Hindlimb muscle (tissue), 1 donor: ENCODE measurements at places on chromosomes 6 and 20. TPM values are rescaled to one million over a fixed set of nuclear protein-coding genes. Genes with fewer than 3 reads are reported as not detected.

The CGA gene
- polyA plus RNA-seq, result 0.54 TPM

The MDC1 gene
- 27.0 TPM for polyA plus RNA-seq

The MCHR2 gene
- polyA plus RNA-seq, result not detected

The HFE gene
- 5.9 TPM for polyA plus RNA-seq

The NCR2 gene
- not detected for polyA plus RNA-seq

The RIPOR3 gene
- polyA plus RNA-seq, result 4.0 TPM

The BACH2 gene
- polyA plus RNA-seq, result 6.0 TPM

The EFCAB8 gene
- polyA plus RNA-seq, result 0.15 TPM

DNA sequence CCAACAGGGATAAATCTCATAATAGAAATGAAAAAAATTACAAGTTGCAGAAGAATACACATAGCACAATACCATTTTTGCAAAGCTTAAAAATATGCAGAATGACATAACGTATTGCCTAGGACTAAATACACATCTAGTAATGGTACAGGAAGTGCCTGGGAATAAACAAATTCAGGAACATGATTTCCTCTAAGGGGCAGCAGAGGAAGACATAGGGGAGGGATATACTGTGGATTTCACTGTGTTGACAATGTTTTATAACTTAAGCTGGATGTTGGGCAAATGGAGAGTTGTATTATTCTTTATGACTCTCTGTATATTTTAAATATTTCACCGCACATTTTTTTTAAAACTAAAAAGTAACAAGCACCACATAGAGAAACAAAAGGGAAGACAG lies 5.6 kb upstream of the GLO1 start:
- no peak for DNase-seq

DNA sequence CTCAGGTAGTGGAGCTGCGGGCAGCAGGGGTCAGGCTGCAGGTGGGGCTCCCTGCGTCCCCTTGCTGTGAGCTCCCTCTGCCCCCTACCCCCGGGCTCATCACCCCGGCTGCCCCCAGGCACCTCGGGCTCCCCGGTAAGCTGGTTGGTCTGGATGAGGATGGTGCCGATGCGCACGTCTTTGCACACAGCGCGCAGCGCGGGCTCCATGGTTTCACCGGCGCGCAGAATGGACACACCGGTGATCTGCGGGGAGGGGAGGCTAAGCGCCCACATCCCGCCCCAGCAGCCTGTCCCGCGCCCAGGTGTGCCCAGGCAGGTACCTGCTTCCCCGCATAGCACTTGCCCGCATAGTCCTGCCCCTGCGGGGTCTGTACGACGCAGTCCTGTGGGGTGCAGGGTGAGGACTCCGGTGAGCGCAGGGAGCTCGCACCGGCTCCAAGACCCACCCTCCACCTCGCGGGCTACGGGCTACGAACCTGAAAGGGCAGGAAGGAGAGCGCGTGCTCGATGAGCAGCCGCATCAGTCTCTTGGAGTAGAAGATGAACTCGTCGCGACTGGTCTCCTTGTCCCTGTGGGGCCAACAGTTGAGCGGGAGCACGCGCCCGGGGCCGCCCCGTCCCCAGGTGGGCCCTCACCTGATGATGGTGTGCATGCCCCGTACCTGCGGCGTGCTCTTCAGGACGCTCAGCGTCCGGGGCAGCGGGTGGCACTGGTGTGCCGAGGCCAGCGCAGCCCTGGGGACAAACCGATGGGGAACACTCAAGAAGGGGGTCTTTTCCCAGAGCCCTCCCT lies 15.5 kb downstream of the UCKL1 start:
- no peak for DNase-seq

DNA sequence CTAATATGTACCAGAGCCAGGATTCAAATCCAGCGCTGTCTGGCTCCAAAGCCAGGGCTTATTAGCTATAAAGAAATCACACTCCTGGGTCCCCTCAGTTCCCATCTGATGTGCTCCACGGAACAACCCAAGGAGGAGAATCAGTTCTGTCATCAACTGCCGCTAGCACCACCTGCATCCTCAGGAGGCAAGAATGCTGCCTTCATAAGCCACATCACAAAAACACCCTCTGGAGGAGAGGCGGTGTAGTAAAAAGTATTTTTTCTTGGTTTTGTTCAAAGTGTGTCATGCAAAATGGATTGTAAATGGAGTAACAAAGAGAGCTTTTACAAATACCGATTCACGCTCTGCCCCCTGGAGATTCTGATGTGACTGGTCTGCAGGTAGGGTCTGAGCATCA lies 57.1 kb downstream of the TNFRSF21 start:
- DNase-seq, result no peak

- DNase-seq, result peak; percentile 57
Measured at GRCh38 chr6:167699141-167699931, 127.4 kb upstream of the AFDN start.

DNA sequence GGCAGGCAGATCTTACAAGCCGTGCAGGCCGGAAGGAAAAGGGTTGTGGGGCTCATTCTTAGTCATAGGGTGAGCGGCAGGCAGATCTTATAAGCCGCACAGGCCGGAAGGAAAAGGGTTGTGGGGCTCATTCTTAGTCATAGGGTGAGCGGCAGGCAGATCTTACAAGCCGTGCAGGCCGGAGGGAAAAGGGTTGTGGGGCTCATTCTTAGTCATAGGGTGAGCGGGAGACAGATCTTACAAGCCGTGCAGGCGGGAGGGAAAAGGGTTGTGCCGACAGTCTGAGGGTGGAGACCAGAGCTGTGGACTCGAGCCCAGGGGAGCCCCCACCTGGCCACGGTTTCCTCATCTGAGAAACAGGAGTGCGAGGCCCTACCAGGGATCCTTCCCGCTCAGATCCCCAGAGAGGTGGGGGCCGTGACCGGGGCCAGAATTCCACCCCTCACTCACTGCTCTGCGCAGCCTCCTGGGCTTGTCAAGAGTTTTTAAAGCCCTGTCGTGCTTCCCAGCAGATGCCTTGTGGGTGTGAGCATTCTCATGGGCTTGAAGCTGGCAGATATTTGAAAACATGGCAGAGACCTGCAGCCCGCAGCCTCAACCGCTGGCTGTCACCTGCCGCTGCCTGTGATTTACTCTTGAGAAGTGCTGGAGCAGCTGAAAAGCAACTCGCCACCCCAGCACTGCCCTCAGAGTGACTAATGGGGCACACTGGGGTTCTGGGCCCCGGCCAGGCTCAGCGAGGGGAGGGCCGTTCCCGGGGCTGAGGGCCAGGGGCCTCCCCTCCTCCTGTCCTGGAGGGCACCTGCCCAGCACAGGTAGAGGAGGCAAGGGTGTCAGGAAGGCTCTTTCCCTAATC lies 31.9 kb downstream of the NTSR1 start:
- no peak for DNase-seq

DNA sequence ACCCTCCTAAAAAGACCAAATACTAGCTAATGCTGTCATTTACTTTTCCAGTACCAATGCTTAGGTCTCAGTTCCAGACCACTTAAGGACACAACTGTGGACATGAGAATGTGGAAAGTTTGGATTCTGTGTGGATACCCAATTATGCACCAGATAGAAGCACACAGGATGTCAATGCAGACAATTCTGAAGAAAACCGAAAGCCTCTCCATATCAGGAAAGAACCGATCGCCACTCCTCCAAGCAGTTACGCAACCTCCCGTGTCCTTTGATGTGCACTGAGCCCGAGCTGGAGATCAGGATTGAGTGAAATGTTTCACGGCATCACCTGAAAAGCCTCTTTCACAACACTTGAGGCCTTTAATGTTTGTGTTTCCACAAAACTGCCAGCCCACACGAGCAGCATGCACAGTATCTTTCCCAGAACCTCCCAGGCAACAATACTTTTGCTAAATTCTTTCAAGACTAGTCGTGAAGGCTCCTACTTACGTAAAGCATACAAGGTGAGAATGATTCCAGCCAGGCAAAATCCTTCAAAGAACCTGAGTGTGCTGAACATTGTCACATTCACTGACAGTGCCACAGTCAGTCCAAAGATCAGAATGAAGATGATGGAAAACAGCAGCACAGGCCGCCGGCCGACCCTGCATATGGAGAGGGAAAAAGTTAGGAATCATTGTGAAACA lies 47.0 kb downstream of the SLC22A23 start:
- no peak for DNase-seq

- no peak for DNase-seq
Measured at GRCh38 chr6:73515204-73515655, 5.6 kb downstream of the EEF1A1 start.

DNA sequence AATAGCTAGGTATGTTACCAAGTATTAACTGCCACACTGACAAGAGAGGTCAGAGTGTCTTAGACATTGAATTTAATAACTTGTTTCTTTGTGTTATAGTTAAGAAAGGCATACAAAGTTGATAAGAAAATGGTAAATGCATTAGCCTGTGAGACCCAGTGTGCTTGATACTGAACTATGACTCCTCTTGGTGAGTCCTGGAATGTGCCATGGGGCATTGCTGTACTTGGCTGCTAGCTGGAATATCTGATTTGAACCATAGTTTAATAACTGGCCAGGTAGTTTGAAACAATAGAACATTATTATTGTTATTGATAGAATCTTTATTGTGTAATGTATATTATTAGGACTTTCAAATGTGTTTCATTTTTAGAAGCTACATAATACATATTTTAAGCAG lies 70.0 kb downstream of the ZFAND3 start:
- DNase-seq, result no peak

DNA sequence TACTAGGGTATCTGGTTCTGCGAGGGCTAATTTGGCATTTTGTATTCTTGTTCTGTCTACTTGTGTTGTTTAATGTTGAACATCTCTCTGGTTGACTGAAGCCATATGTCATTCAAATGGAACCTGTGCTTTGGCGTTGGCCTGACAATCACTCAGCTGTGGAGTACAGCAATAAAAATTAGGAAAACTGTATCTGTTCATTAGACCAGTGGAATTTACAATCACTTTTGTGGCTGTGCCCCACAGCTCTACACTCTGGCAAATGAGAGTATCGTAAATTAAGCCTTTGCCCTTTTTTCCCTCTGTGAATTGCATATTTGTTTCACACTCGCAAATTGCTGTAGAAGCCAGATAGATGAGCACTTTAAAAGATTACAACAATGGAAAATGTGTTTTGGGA lies 102.0 kb downstream of the ARID1B start:
- no peak for DNase-seq

DNA sequence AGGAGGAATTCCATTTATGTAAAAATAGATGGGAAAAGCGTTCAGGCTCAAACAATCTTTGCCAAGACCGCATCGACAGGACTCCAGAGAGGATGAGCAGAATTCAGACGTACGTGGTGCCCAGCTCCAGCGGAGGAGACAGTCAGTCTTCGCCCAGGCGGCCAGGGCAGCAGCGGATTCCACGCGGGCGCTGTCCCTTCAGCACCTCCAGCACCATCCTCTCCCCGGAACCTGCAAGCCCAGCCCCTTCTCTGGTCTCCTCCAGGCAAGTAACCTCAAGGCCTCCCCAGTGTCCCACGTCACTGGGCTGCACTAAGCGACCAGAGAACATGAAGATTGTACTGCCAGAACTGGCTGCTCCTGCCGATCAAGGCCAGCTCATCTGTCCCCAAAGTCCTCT lies 2.8 kb upstream of the KCNQ2 start:
- DNase-seq, result no peak

GRCh38 chr6:150464966-150465365 lies 96.2 kb downstream of the IYD start:
- DNase-seq, result no peak

GRCh38 chr20:35831029-35831428 lies 59.2 kb downstream of the PHF20 start:
- DNase-seq, result no peak

DNA sequence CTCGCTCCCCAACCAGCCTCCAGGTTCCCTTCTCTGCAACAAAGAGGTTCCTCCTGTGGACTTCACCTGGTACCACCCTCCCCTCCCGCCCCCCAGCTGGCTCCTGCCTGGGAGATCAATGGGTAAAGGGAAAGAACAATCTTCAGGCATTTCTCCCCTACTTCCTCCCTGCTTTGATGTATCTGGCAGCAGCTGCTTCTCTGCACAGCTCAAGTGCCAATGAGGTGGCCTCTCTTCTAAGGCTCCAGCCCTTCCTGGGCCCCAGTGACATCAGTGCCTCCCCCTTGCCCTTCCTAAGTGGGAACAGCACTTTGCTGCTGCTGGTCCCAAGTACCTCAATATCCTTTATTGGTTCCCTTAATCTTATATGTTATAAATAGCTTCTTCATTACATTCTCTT lies 23.5 kb downstream of the MOCS1 start:
- no peak for DNase-seq

DNA sequence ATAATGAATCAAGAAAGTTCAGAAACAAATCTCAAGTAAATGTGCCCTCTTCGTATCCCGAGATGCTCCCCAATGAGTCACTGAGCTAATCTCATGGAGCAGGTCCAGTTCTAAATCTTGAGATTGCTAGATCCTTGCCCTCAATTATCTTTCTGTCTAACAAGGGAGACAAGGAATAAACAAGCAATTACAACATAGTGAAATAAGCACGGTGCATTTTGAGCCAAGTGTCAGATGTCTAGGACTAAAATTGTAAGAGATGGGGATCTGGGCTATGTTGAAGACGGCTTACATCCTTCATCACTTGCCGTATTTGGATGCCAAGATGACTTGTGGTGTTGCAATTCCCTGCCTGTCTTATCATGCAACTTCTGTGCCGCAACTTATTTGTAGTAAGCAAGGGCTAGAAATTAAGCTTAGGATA lies 56.5 kb upstream of the ADGRF1 start:
- DNase-seq, result no peak

GRCh38 chr6:134021396-134022122 lies 30.9 kb downstream of the SLC2A12 start:
- DNase-seq, result no peak

DNA sequence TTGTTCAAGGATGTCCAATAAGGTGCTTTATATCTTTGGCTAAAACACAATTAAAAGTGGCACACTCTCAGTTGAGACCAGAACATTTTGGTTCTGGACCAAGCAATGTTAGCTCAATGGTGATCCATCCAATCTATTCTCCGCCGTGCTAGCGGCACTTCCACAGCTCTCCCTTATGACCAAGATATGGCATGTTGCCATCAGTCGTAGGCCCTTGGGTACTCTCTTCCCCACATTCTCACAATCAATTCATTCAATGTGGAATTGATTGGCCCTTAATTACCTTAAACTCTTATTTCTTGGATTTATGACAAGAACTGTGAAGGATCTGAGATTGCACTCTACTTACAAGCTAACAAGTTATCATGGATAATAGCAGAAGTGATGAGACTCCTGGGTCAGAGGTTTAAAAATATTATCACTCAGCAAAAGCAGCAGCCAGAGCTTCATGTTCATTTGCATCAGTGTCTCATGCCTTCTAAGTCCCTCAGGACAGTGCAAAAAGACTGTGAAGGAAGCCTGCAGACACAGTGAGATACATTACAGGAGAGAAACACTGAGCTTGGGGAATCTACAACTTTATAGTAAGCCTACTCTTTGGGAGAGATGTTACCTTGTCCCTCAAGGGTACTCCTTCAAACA lies 80.0 kb upstream of the ARG1 start:
- no peak for DNase-seq
